ENCODE measurements at places on chromosomes 3 and 15.

DNA sequence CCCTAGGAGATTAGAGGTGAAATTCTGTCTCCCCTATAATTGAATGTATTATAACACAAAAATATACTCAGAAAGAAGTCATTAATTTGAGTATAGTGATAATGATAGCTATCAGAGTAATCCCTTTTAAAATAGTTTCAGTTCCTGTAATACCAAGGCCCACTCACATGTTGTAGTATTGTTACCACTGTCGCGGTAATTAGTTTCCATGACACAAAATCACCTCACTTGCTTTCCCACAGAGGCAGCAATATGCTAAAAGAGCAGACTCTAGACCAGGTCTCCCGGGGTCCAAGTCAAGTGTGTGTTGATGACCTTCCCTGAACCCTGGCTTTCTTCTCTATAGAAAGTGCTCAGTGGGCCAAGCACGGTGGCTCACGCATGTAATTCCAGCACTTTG is 39.5 kb upstream of the NSMCE3 start:
- DNase-seq = peak; percentile 20

- DNase-seq = no peak
Measured at GRCh38 chr15:67181221-67181639, 73.2 kb downstream of the AAGAB start.

DNA sequence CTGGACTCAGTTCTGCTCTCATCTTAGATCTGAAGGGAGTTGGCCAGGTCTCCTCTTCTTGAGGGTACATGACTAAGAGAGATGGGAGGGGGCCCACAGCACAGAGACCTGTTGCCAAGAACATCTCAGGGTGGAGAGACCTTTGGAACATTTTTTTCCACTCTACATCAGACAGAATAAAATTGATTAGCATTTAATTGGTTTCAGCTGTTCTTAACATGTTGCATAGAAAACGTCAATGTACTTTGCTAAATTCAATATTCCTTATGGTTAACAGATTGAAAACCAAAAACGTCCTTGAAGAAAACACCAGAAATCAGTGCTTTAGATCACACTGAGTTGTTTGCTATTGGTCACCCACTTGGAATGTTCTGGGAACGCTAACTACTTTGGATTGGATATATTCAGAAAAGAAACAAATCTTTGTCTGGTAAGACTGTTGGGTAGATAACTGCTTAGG is 36.4 kb upstream of the FSTL1 start:
- DNase-seq = no peak

DNA sequence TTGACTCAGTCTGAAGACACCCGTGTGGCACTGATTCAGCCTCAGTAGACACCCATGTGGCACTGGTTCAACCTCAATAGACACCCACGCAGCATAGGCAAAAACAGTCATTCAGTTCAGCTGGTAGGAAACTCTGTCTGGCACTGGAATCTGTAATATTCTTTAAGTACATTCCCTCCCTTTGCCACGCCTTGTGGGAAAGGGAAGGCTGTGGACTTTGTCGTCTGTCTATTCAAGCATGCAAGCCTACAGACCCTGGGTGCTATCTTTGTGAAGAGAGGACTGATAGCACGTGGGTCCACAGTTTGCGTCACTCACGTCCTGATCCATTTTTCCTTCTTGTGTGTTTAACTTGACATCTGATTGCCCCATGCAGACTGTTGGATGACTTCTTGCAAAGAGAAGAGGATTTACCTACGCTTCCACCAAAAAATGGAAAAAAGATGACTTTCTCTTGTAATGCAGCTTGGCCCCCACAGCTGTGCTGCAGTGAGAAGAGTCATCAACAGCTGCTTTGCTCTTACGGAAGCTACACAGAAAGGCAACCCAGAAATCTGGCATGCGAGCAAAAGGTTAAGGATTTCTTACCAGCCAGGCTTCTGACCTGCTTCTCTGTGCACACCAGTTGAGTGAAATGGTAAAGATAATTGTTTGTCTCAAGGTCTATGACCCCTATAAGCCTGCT is 278.1 kb downstream of the ULK4 start:
- DNase-seq = no peak

DNA sequence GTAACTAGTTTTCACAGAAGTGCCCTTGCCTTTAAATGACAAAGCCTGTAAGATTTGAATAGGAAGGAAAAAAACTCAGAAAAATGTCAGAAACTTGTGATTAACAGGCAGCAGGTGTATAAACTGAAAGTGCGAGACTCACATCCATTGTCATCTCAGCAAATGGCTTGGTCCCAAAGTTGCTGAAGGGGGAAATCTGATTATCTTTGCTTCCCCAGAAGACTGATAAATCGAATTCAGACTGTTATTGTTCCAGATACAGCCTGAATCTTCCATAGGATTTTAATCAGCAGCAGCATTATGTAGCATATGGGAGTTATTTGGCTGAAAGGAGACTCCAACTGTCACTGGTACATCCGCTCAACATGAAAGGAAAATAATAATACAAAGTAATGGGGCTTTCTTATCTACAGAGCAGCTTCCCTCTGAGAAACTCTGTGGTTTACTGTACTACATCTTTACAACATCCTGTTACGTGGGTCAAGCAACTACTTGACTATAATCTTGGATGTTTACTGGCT is 550.4 kb upstream of the CCDC54 start:
- DNase-seq = no peak

- no peak for DNase-seq
Measured at GRCh38 chr3:16253601-16254000, 11.1 kb downstream of the DPH3 start.

GRCh38 chr3:76345878-76346277 is 560.5 kb upstream of the ZNF717 start:
- DNase-seq = no peak

DNA sequence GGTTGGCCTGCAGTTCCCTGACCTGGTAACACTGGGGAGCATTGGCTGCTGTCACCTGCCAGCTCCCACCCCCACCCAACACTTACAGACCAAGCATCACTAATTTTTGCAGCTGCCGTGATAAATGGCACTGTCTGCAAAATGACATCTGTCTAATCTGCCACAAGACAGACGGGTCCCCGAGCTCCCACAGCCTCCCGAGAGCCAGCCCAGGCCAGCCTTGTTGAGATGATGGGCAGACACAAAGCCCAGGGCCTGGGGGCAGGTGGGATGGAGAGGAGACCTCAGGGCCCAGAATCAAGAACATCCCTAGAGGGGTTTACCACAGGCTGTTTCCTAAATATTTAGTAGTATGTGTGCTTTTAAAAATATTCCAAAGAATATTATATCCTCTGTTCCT is 203.4 kb downstream of the TBC1D2B start:
- no peak for DNase-seq

- DNase-seq = no peak
Measured at GRCh38 chr3:66428733-66429132, 72.1 kb downstream of the LRIG1 start.

- no peak for DNase-seq
Measured at GRCh38 chr3:43866529-43867353, 176.0 kb downstream of the ABHD5 start.

GRCh38 chr3:182309120-182309519 is 484.2 kb upstream of the ATP11B start:
- DNase-seq = peak; percentile 6

DNA sequence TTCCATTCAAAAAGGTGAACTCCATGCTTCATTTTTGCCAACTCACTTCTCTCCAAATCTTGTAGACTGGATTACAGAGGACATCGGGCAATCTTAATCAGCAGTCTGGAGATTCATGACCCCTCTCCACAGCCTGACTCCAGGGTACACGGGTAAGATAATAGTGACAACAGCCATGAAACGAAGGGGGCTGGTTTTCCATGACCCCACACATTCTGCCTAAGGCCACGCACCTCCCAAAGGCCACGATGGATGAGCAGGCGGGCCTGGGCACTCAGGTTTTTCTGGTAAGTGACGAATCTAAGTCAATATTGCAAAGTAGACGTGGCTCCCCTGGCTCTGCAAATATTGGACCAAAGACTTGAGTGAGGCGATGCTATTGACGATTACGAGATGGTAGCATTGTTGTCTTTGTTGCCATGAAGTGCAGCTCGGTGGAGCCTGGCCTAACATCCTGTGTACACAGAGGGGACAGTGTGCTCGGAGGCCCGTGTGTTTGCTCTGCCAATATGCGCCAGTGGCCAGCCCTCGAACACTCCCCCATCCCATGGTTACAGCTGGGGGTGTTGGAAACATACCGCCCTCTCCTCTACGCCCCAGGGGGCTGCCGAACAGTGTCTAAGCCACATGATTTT is 119.1 kb downstream of the OPA1 start:
- DNase-seq = no peak

Measured in NAMALWA (cell line).